ENCODE measurements at places on chromosomes 12 and 14.

GRCh38 chr12:9796971-9797370 is 30.3 kb upstream of the KLRF1 start:
- DNase-seq: no peak

GRCh38 chr14:39232554-39233415 is 930 bp upstream of the MIA2 start:
- peak; percentile 23 for DNase-seq

GRCh38 chr12:124466216-124467128 is 100.9 kb downstream of the NCOR2 start:
- peak; percentile 88 for DNase-seq

DNA sequence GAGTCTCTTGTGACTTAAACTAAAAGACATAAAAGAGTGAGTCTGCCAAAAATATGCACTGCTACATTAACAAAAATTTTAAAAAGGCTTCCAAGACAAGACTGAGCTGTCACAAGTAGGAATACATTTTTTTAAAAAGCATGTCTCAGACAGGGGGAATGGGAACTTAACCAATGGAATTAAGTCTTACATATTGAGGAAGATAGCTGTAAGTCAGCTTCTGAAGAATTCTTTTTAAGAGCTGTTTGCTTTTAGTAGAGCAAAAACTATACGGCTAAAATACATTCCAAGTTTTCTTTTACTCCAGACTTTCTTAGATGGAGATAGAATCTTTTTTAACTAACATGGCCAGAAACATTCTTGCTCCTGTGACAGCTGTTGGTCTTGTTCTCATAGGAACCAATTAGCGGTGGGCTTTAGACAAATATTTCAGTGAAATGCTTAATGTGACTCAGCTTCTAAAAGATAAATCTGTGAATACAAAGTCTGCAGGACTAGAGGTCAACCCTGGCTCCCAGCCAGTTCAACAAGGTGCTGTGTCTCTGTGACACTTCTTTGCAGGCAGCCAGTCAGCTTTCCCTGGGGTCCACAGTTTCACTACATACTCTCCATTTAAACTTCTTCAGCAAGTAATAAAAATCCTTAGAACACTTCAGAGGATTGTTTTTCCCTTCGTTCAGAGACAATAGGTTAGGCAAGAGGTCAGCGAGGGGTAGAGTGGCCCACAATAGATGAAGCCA is 187.6 kb downstream of the NAV3 start:
- DNase-seq: no peak

DNA sequence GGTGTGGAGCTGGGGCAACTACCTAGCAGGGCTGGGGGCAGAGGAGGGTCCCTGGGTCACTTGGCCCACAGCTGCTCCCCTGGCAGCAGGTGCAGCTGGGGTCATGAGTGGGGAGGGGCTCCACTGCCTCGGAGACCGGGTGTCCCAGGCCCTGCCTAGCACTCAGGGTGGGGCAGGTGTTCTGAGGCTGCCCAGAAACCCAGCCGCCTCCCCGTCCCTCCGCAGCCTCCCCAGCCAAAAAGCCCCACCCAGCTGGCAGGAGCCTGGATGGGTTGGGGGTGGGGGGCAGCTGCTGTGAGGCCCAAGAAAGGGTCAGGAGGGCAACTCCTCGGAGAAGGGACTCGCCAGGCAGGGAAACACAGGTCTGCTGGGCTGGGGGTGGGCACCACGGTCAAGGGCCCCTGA is 11.2 kb downstream of the AHNAK2 start:
- no peak for DNase-seq

DNA sequence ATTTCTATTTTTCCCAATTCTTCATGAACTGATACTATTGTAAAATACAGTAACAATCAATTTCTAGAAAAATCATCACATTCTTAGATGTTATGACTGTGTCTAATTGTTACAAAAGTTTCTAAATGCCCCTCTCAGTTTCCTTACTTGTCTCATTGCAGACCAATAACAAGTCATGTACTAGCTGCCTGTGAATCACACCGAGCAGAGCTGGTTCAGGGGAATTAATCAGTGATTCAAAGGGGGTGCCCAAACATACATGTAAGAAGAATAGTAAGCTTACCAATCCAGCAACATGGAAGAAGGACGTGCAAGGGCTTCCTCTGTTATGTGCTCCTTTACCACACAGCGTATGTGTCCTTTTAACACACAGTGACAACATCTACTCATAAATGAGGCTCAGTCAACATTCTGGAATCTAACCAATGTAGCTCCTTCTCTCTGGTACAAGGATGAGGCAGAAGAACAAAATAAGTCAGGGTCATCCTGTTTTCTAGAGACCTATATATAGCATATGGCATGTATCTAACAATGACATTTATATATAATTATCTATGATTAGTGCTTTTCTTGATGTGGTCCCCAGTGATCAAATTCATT is 126.4 kb downstream of the SCN8A start:
- no peak for DNase-seq

GRCh38 chr12:77113971-77114370 is 48.6 kb upstream of the E2F7 start:
- no peak for DNase-seq

- no peak for DNase-seq
These were observed 30.3 kb upstream of the TTC7B start for GRCh38 chr14:90846511-90846910.

DNA sequence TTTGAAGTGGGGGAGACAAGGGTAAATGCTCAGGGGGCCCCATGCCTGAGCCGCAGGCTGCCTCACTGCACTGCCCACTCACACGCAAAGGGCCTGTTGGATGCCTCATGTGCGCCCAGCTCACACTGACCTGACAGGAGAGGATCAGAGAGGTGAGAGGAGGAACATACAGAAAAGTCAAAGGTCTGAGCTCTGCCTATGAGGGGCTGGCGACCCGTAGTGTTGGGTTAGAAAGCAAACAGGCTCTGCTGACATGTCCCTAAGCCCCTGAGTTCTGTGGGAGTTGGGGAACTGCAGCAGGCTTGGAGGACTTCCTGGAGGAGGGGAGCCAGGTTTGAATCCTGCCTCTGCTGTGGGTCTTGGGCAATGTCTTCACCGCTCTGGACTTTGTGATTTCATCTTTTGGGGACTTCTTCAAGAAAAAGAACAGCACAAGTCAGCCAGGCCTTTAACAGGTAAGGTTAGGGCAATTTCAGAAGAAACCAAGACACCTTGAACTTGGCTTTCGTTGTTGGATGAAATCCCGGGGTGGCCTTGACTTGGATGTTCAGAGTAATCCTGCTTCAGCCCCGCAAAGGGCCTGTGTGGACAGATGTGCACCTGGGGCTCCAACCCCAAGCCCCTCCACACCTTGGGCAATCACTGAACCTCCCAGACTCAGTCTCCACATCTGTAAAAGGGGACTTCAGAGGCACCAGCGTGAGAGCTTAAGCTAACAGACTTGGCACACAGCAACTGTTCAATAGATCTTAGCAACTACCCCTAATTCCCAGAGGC is 116.8 kb downstream of the SCARB1 start:
- DNase-seq: no peak

GRCh38 chr14:71625891-71626701 is 306.1 kb upstream of the RGS6 start:
- no peak for DNase-seq

GRCh38 chr12:53698948-53699677 is 23.2 kb upstream of the ATP5MC2 start:
- peak; percentile 5 for DNase-seq

GRCh38 chr12:99370421-99371138 is 277.0 kb upstream of the GARIN6 start:
- no peak for DNase-seq

GRCh38 chr14:22939684-22940083 is 10.5 kb upstream of the PRMT5 start:
- no peak for DNase-seq

GRCh38 chr12:110023059-110023980 is 24.1 kb downstream of the ANKRD13A start:
- DNase-seq: no peak

- peak; percentile 41 for DNase-seq
These were observed 58.9 kb upstream of the BCL2L14 start for GRCh38 chr12:12011880-12012260.

GRCh38 chr14:79337761-79338160 is 873.5 kb downstream of the DIO2 start:
- DNase-seq: no peak

GRCh38 chr12:39095636-39096330 is 190.4 kb upstream of the CPNE8 start:
- no peak for DNase-seq

DNA sequence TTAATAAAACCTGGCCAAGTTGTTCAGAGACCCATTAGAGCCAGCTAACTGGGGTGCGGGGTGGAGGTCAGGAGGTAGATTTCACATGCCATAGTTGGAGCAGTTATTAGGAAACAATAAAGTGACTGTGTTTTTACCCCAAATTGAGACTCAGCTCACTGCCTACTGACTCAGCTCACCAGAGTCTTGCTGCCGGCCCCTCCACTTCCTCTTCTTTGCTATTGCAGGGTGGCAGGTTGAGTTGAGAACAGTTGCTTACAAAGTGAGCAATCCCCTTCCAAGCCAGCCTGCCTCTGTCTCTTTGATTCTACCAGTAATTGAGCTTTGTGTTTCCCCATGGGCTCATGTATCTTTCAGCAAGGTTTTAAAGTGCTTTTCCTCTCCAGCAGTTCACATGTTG is 12.9 kb downstream of the ST8SIA1 start:
- no peak for DNase-seq

- peak; percentile 37 for DNase-seq
These were observed 27.2 kb downstream of the HIGD1C start for GRCh38 chr12:50979369-50980052.

GRCh38 chr12:131167334-131167733 is 213.6 kb downstream of the ADGRD1 start:
- no peak for DNase-seq

DNA sequence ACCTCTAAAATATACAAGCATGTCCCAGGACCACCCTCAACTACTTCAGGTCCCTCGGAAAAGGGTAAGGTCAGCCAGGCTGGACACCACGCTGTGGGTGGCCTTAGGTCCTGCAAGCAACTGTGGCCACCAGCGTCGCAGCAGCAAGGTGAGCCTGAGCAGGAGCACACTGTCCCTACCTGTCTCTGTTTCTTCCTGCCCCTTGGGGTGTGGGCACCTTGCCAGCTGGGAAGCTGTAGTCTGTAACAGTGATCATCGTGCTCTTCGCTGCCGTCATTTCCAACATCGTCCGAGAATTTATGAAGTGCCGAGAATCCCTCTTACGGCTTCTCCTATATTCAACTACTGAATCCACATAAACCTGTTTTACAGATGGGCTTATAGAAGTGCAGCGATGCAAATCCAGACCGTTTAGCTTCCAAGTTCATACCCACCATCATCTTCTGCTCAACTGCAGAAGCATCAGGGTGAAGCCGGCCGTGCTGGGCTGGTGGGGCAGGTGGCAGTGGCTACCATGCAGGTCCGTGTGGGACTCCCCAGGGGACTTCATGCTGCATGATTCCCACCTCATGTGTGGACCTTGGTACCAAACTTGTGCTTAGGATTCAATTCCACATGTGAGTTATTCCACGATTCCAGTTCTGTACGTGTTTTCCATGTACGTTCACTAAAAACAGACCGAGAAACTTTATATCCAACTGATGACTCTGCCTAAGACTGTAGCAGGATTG is 361.3 kb upstream of the SFSWAP start:
- DNase-seq: no peak

- DNase-seq: no peak
These were observed 49.3 kb downstream of the BCAT1 start for GRCh38 chr12:24899503-24900075.

DNA sequence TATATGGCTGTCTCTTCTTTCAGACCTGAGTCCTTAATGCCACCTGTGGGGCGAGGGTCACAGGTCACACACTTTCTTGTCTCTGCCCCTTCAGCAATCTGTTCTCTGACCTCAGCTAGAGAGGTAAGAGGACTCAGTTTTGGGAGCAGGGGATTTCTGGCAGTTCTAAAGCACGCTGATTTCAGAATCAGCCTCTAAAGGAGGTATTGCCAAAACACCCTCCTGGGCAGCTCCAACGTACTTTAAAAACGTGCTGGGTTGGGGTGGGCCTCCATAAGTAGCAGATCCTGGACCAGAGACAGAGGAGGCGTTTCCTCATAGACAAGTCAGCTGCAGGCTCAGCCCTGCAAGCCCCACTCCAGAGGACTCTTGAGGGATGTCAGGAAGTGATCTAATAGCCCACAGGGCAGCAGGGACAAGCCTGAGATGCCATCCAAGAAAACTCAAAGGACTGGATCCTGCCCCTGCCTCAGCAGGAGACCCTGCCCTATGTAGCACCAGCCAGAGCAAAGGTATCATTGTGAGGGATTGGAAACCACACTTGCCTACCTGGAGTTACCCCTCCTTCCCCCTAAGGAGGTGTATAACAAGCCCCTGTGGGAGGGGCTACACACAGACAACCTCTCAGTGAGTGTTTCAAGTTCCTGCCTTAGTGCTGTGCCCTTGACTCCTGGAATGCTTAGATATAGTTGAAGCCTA is 8.5 kb downstream of the CTDSP2 start:
- DNase-seq: no peak

GRCh38 chr14:29486132-29486531 is 441.5 kb downstream of the PRKD1 start:
- no peak for DNase-seq

GRCh38 chr12:56778756-56779155 is 15.6 kb downstream of the HSD17B6 start:
- no peak for DNase-seq

DNA sequence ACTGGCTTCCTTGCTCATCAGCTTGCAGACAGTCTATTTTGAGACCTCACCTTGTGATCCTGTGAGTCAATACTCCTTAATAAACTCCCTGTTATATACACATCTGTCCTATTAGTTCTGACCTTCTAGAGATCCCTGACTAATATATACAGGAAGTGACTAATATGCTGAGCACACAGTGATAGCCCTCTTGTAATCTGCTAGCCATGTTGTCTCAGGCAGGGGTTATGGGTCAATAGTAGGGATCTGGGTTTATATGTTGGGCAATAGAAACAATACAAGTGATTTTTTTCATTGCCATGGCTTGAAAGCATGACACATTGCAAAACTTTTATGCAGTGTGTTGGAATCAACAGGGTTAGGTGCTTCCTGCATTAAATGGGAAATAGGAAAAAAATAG is 562.2 kb downstream of the GALC start:
- DNase-seq: no peak

GRCh38 chr12:4119157-4119761 is 154.3 kb upstream of the CCND2 start:
- DNase-seq: peak; percentile 80

GRCh38 chr12:22709292-22709691 is 84.3 kb downstream of the ETNK1 start:
- peak; percentile 53 for DNase-seq

GRCh38 chr12:4281173-4281654 is 7.7 kb downstream of the CCND2 start:
- DNase-seq: no peak

- no peak for DNase-seq
These were observed 42.5 kb upstream of the DIO3 start for GRCh38 chr14:101518611-101519473.

DNA sequence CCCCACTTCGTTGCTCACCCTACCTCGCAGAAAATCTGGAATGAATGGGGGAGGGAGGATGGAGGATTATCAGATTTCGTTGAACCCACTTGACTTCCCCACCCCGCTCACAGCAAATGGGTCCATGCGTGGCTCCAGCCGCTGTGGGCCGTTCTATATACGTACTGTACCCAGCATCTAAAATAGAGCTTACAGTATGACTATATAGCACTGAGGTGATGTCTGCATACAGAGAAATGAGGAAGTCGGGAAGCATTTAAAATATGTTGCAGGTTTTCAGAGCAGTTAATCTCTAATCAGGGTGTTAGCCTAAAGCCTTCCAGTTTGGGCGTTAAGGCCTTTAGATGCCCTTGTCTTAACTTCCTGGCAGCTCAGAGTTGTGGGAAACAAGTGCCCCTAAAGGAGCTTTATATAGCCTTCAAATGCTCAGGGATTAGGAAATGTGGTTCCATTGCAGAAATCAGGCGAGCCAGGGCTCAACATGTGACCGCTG is 1.4 kb downstream of the BICDL1 start:
- peak; percentile 13 for DNase-seq

Measured in GM10248 (cell line).